Activated T-helper 17 cell treated with anti-CD3 and anti-CD28 coated beads, Interleukin-2, amount 50 U/mL, for 72 hours (primary cell): ENCODE measurements at places on chromosomes 12 and 14. TPM values are rescaled to one million over a fixed set of nuclear protein-coding genes. Genes with fewer than 3 reads are reported as not detected.

The ALX1 gene
- not detected for total RNA-seq

- peak; percentile 28 for ATAC-seq
Observed at GRCh38 chr12:122099280-122099749, 20.8 kb downstream of the MLXIP start.

- no peak for ATAC-seq
Observed at GRCh38 chr14:69152902-69153151, at the start of gene DCAF5. DCAF5 (minus strand) TSS chr14:69153119; CDS start chr14:69152978, 141 bp downstream.

DNA sequence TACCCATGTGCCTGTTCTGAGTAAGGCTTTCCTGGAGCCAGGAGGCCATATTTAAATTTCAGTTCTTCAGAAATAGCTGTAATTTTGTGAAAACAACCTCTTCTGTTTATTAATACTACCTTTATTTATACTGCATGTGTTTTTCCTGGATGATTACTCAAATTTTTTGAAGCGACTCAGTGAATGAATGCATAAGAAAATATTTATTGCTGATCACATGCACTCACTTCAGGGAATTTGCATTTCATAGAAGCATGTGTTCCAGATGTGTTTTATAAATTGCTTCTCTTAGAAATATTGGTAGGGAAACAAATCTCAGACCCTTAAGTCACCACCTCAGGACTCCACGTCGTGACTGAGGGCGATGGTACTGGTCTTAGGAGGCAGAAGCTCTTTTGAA is 21.8 kb upstream of the DCN start:
- no peak for ATAC-seq

DNA sequence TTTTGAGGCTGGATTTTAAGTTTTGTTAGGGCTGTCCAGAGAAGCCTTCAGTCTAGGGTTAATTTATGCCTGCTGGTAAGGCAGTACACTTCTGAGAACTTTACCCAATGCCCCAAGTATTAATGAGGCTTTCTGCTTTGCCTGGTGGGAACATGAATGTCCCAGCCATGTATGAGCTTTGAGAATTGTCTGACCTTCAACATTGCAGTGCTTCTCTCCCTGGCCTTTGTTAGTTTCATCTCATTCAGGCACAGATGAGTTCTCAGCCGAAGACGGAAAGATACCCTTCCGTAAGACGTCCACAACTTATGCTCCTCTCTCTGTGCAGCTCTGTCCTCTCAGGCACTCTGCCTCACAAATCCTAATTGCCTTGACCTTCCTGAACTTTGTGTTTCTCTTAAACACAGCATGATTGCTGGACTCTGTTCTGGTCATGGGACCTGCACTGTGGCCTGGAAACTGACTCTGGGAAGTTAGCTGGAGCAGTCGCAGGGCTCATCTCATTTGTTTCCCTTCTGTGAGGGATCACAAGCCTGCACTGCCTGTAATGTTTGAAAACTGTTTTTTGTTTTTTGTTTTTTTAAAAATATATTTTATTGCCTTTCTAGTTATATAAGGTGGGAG is 15.7 kb downstream of the CHPT1 start:
- ATAC-seq = no peak

DNA sequence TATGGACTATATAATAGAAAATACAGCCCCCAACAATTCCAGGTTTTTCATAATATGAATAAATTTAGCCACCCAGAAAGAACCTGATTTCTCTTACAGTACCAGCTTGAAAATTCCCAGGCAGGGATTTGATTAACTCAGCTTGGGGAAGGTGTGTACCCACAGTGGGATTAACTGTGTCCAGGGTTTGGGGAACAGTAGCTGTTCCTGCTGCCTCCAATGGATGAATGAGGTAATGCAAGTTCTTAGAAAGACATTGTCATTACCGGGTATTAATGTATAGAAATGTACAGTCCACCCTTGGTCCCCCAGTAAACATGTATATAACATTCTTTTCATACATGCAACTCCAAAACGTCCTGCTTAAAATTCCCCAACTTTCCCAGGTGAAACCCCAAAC is 115.6 kb downstream of the LRIG3 start:
- ATAC-seq = no peak

The KRT85 gene
- total RNA-seq = not detected

The SMIM41 gene
- total RNA-seq = not detected

- ATAC-seq = no peak
Observed at GRCh38 chr12:52528641-52529143, 8.5 kb upstream of the KRT5 start.

GRCh38 chr14:87081004-87081403 is 912.0 kb downstream of the GALC start:
- no peak for ATAC-seq

DNA sequence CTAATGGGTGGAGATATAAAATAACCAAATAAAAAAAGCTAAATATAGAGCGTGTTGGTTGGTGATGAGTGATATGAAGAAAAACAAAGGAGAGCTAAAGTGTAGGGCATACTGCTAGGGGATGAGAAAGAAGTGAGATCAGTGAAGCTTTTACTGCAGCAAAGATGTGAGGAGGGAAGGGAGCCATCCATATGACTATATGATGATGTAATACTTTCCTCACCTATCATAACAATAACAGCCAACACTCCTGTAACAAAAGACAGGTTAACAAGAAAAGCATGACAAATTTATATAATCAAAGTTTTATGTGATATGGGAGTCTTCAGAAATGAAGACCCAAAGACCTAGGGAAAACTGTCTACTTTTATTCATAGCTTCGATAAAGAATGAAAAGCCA is 57.4 kb upstream of the LRFN5 start:
- no peak for ATAC-seq

GRCh38 chr12:132433641-132434395 is 56.1 kb upstream of the FBRSL1 start:
- ATAC-seq = no peak

DNA sequence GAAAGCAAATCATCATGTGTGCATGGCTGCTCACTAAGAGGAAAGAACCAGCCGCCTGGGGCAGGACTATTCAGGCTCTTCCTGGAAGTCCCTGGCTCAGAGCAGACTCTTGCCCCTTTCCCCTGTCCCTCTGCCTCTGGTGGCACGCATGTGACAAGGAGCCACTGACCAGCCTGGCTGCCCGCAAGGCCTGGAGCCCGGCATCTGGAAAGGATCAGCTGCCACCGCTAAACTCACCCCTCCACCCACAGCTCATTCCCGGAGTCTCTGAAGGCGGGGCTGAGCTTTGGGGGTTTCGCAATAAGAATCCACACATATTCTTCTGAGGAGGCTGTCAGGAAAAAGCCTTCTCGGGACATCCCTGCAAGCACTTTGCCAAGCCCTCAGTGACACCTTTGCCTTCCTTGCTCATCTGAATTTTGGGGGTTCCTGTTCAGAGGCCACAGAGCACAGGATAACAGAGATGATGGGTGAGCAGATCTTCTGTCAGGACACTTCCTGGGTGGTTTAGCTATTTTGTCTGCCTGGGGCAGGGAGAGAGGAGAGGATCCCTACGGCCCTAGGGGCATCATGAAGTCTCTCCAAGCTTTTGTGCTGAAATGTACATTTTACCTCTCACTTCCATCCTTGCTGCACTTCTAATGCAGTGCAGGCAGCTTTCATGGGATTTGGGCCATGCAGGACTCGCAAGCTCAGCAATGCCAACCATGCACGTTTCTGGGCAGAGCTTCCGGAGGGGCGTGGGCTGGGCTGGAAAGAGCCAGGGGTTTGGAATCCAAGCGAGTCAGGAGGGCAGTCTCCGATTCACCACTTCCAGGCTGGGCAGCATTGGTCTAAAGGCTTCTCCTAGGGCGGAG is 124.8 kb upstream of the MAP1LC3B2 start:
- no peak for ATAC-seq

The APOLD1 gene
- 42.2 TPM for total RNA-seq
